ENCODE measurements at places on chromosomes 4 and X.

DNA sequence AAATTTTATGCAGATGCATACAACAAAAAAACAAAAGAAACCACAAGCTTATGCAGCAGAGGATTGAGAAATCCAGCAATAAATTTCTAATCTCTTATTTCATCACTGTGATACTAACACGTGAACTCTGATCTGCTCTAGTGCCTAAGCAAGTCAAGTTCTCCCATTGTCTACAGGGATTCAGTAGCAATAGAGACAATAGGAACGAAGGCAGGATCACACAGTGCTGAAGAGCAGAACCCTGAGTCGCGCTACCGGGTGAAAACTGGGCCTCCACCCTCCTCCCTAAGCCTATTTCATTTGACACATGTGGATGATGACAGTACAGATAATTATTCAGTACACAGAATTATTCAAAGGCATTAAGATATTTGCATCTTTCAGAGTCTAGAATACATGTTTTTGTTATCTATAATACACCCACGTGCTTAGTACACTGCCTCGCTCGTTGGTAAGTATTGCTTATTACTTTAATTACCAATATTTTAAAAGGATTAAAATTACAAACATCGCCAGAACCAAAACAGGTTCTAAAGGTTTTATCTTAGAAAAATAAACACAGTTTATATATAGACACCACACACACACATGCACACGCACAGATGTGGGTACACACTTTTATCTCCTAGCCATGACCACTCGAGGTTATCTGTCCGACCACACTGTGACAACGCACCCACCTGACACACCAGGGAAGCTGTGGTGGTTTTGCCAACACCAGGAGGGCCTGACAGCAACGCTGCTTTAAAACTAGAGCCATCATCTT is 60.1 kb downstream of the RFC1 start:
- no peak for DNase-seq

GRCh38 chrX:120426599-120426998 is 42.5 kb downstream of the LAMP2 start:
- no peak for DNase-seq

DNA sequence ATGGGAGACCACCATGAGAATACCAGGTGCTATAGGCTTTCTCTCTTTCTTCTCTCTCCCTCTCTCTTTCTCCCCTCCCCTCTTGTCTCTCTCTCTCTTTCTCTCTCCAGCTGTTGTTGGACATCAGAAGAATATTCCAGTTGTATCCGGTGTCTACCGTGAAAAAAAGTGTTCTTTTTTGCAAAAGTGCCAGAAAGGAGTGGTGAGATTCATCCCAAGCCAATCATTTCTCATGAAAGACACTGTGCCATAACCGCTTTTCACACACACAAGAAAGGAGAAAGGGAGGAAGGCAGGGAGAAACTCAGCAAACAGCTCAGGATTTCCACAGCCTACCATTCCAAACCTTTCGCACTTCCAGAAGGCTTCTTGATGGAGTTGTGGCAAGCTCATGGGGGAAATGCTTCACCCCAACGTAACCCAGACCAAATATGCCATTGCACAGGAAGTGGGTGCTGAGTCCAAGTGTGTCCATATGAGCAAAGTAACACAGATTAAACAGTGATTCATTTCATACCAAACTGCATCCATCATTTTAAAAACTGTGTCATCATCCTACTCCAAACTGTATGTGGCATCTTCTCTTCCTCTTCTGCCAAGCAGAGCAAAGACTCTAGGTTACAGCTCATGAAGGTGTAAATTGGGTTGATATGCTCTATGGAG is 224.0 kb downstream of the APBB2 start:
- peak; percentile 99 for DNase-seq

DNA sequence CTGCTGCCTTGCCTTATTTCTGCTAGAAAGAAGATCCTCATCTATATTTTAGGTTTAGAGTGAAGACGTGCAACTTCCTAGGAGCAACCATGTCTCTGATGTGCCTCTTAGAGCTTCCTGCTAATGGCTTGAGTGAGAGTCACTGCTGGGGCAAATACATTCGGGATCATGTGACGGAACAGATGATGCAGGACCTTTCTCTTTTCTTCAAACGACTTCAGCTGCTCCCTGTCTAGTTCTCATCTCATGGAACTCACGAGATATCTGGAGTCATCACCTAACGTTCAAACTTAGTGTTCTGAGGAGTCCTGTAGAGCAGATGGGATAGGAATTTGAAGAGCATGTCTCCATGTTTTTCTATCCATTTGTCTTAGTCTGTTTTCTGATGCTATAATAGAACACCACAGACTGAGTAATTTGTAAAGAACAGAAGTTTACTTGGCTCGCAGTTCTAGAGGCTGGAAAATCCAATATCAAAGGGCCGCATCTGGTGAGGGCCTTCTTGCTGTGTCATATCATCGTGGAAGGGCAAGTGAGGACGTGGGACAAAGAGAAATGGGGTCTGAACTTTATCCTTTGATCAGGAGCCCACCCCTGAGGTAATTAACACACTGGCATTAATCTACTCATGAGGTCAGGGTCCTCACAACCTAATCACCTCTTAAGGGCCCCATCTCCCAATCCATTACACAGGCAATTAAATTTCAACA is 43.5 kb upstream of the SCRG1 start:
- DNase-seq = no peak

- peak; percentile 63 for DNase-seq
Measured at GRCh38 chr4:176498617-176499256, 179.0 kb downstream of the SPCS3 start.

DNA sequence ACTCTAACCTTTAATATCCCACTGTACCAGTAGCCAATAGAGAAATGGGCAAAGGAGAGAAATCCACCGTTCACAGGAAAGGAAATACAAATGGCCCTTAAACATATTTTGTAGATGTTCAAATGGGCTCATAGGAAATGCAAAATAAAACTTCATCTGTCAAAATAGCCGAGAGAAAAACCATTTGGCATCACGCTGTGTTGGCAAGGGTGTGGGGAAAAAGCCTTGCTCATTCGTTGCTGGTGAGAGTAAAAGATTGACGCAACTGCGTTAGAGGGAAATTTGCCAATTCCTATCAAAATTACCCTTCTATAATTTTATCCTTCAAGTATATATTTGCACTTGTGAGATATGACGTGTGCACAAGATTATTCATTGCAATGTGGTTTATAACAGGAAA is 131.9 kb downstream of the EIF4E start:
- DNase-seq = no peak

- DNase-seq = no peak
Measured at GRCh38 chrX:41350150-41350975, 16.4 kb downstream of the DDX3X start.

- DNase-seq = no peak
Measured at GRCh38 chr4:109355835-109356234, 53.4 kb upstream of the COL25A1 start.

- no peak for DNase-seq
Measured at GRCh38 chr4:102563000-102563399, 61.8 kb downstream of the NFKB1 start.

GRCh38 chr4:33054656-33055196 is 2334.6 kb downstream of the PCDH7 start:
- no peak for DNase-seq

DNA sequence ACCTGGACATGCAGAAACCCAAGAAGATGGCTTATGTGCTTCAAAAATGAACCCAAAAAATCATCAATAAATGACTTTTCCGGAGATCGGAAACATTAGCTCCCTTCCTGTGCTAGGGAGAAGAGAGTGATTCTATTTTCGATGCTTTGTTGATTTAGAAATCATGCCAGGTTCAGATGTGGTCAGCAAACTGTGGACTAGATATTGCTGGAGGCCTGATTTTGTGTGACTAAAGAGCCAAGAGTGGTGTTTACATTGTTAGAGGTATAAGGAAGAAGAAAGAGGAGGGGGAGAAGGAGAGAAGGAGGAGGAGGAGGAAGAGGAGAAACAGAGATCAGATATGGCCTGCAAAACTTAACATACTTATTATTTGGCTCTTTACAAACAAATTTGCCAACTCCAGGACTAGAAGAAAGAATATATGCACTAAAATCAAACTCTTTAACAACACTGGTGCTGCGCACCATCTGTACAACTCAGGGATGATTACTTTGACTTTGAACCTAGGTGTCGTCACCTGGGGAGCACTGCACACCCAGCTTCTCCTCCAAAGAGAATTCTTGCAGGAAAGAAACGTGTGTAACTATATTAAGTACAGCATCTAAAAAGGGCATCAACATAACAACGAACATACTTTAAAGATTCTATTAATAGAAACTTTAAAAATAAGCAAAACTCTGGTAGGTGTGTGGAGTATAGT is 664.9 kb upstream of the LCORL start:
- DNase-seq = no peak

- no peak for DNase-seq
Measured at GRCh38 chr4:65450899-65451298, 219.4 kb downstream of the EPHA5 start.

- DNase-seq = no peak
Measured at GRCh38 chr4:29046781-29047180, 1673.4 kb upstream of the PCDH7 start.

GRCh38 chrX:108223585-108223984 is 132.0 kb downstream of the ATG4A start:
- no peak for DNase-seq

- no peak for DNase-seq
Measured at GRCh38 chrX:103754401-103754800, 22.2 kb upstream of the PLP1 start.

GRCh38 chr4:67576538-67576937 is 18.0 kb downstream of the STAP1 start:
- DNase-seq = no peak

DNA sequence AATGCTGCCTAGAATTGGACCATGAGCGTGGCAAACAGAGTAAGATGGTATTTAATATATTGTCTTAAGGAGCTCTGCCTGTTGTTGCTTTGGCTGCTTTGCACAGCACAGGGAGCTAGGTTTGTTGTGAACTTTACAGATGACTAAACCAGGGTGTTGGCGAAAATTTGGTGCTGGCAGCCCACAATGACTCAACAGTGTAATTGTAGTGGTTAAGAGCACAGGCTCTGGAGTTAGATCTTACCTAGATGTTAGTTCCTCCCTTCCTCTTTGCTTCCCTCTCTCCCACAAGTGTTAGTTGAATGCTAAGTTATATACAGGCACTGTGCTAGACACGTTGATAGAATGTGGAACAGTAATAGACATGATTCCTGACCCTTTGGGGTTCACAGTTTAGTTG is 128.9 kb upstream of the TRPC5 start:
- no peak for DNase-seq

DNA sequence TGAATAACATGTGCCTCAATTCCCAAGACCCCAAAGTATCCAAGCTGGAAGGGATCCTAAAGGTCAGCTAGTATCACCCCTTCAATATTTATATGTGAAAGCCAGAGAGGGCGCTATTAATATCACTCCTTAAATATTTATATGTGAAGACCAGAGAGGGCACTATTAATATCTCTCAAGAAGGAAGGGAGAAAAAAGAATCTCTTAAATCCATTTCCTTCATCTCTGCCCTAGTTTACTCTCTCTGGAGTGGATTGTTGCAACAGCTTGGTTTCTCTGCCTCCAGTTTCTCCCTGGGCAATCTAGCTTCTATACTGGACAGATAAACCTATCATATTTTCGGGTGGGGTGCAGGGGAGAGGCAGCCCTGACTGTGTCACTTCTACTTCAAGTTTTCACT is 31.6 kb upstream of the MSN start:
- no peak for DNase-seq

DNA sequence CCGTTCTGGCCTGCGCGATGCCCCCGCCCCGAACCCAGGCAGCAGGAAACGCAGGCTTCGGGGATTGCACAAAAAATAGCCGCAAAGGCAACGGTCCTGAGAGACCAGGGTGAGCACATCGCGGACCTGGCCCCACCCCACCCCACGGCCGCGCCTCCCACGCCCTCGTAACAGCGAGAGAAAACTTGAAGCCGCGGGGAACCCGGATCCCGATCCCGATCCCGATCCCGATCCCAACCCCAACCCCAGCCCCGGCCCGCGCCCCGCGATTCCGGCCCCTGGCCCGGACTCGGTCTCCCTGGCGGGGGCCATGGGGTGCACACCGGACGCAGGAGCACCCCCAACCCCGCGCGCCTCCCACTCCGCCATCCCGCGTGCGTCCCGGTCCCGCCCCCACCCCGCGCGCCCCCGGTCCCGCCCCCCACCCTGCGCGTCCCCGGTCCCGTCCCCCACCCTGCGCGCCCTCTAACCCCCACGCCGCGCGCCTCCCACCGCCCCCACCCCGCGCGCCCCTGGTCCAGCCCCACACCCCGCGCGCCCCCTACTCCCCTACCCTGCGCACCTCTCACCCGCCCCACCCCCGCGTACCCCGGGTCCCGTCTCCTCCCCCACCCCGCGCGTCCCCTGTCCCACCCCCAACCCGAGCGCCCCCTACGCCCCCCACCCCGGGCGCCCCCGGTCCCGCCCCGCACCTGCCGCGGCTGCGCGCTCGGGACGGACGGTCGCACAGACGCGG is 29.0 kb downstream of the NOP14 start:
- DNase-seq = no peak

DNA sequence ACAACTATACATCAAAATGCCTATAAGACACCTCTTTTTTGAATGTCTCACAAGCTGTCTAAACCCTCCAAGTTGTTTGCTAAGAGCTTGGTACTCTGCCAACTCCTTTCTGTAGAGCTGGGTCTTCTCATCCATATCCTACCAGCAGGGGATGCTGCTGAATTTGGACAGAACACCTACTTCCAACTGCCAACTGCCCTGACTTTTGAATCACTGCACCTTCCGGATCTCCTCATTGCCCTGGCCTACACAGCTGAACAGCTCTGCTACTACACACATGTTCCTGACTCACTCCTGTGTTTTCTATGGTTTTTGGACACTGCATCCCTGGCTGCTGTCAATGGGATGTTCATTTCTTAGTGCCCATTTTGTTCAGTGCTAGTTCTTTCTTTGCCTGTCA is 18.7 kb downstream of the FAM184B start:
- no peak for DNase-seq

GRCh38 chrX:132411310-132411977 is 77.4 kb downstream of the MBNL3 start:
- DNase-seq = no peak

DNA sequence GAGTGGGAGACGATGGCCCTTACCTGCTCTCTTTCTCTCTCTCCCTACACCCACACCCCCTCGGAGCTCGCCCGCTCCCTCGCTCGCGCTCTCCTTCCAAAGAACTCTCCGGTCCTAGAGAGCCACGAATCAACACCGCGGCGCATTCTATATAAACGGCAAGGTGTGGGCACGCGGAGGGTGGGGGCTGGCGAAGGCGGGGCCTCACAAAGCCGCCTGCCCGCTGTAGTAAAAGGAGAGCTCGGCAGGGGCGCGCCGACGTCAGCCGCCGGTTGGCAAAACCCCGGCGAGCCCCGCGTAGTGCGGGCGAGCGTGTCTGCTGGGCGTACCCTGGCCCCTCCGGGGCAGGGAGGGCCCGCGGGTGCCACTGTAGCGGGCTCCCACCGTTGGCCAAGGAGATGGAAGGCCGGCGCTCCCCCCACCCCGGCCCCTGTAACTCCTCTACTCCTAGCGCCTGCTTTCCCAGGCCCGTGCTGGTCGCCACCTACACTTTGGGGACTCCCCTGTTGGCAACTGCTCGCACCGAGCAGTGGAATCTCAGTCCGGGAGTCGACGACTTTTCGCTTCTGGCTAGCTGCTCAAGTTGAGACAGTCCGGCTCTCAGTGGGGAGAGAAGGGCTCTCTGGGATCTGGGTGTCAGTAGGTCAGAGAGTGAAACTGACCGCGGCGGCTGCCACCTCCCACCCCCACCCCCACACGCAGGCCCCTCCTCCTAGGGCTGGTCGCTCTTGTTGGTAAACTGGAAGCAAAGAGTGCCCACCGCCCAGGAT is 325.5 kb upstream of the F9 start:
- no peak for DNase-seq

Data from HS-27A (cell line).